ENCODE measurements at places on chromosomes 13 and 19.

DNA sequence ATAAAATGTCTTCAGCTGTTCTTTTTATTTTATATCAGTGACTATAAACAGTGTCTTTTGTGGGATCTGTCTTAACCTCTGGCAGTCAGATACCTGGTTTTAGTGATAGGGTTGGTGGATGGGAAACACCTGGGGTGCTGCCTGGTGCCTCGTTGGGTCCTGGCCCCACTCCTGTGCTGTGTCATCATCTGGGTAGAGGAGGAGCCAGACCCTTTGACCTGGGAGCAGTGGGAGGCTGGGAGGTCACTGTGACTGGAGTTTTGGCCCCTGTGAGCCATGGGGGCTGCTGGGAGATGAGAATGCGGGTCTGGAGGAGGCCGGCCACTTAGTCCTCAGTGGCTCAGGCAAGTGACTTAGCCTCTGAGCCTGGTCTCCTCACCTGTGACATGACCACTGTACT lies 29.4 kb downstream of the TDRD12 start:
- DNase-seq = no peak

- no peak for DNase-seq
Observed at GRCh38 chr19:10353793-10354391, 14.5 kb upstream of the ICAM3 start.

GRCh38 chr19:36041831-36042230 lies 9.2 kb upstream of the CLIP3 start:
- no peak for DNase-seq

DNA sequence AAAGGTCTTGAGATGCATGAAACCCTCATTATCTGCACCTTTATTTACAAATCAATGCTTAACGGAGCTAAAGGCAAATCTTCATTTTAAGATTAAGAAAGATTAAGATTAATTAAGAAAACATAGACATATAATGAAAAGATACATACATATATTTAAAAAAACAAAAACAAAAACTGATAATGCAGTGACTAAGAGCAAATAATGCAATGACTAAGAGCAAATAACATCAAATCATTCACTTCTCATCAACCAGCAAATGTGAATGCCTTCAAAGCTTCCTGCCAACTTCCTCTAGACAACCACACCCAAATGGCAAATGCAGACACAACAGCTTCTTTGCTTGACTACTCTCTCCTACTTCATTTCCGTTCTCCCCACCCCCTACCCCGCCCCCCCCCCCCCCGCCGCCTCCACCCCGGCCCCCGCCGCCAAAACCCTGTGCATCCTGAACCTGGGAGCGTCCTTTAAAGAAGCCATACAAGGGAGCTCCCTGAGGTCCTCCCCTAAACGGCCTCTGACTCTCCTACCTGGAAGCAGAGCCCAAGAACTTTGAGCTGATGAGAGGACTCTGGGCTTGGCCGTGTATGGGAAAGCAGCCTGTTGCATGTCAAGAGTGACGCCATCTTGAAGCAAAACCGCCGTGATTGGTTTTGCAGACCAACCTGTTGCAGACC lies 24.5 kb downstream of the TEX101 start:
- peak; percentile 45 for DNase-seq

- DNase-seq = no peak
Observed at GRCh38 chr13:79336966-79337365, 69.1 kb downstream of the RBM26 start.

DNA sequence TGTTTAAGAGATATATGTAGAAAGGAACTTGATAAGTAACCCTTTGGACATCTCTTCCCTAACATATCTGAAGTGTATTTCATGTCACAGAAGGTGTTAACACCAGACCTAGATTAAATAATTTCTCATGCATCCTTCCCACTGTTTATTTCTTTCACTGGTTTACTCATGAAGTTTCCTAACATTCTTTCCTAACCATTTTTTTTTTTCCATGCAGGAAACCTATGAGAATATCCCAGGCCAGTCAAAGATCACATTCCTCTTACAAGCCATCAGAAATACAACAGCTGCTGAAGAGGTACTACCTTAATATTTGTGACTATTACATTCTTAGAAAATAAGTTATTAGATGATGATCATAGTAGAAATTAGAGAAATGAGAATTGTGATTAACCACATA lies 28.8 kb downstream of the IPO5 start:
- no peak for DNase-seq

DNA sequence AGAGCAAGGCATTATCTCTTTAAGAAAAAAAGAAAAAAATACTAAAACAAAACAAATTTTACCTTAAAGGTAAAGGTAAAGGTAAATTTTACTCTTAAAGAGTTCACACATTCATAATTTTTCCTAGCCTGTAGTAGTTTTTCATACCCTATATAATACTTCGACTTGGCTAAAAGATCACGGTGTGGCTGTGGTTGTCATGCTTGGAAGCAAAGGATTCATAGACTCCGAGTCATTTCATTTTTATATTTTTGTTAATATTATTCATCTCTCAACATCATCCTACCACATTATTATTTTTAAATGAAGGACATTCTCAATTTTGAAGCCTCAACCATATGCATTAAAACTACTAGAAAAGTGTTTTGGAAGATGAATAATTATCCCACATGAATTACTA lies 52.7 kb downstream of the PIBF1 start:
- DNase-seq = no peak

- no peak for DNase-seq
Observed at GRCh38 chr13:59679254-59679653, 484.5 kb downstream of the DIAPH3 start.

DNA sequence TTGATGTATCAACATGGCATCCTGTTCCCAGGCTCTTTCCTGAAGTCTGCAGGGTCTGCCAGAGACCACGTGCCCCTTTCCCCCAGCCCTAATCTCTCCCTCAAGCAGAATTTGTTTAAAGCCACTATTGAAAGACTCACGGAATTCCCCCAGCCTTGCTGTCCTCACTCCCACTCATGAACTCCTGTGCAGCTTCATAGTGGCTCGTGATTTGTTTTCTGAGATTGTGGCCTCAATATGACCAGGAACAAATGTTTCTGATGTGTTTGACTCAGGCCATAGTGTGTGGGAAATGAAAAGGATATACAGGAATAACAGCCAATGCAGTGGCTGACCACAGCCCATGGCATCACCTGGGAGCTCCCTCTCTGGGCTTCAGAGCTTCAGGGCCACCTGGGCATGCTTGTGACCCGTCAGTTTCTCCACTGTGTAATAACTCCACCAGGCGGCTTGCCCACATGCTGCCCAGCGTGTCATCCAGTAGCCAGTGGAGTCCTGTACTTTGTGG lies 8.1 kb upstream of the SERPINE3 start:
- no peak for DNase-seq

DNA sequence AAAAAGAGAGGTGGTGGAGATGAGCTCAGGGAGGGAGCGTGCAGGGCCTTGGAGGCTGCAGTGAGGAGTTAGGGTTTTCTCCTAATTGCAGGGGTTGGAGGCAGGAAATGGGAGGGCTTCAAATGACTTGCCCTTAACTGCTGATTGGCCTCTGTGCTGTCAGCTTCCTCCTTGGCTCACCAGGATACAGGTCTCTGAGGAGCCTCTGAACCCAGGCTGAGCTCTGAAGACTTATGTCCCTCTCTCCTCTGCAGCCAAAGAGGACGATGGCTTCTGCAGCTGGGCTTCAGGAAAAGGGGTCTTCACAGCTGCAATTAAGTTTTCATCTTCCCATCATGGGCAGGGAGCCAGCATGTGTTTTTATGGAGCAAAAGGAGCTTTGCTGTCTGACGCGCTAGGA lies 6.7 kb upstream of the RANBP3 start:
- no peak for DNase-seq

GRCh38 chr13:94263038-94263437 lies 216.4 kb downstream of the DCT start:
- DNase-seq = no peak

DNA sequence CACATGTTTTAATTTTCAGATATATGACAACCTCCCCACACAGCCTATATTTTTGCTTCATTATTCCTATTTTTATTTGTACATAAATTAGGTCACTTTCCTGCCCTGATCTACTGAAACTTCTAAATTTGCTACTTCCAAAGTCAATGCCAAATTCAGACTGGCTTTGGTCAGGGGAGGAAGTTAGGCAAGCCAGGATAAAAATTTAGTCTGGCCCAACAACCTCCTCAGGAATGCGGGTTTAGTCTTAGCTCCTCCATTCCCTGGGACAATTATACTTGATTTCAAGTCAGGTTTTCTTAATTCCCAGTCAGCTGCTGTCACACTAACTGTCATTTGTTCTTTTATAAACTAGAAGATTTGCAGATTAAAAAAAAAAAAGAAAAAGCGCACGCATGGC lies 84.3 kb downstream of the TM9SF2 start:
- no peak for DNase-seq

DNA sequence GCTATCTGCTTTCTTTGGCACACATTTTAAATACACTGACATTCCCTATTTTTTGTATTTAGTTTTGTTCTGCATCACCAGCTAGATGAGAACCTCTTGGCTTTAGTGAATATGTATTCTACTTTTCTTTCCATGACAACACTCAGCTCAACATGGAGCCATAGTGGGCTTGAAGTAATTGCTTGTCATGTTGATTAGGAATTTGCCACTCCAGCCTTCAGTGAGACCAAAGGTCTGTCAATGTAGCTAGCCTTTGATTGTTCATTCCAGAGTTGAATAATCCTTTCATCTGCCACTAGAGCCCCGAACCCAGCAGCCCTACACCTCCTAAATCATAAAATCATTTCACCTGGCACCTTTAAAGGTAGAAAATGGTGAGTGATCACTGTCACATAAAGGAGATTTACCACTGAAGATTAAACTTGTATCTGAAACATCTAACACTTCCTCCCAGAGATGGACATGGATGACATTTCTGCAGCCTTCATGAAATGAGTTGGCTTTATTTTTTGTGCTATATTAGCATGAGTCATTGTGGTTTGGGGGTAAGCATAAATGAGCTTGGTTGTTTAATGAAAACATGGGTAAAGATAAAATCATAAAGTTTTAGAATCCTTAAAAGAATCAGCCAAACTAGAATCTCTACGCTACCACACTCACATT lies 29.2 kb upstream of the GARRE1 start:
- DNase-seq = no peak

- no peak for DNase-seq
Observed at GRCh38 chr13:45623516-45624090, 8.1 kb upstream of the ERICH6B start.

All from SW 1271 (cell line).